ENCODE measurements at places on chromosomes 13 and 19.

GRCh38 chr19:16942583-16942982, 53.8 kb downstream of the F2RL3 start:
- DNase-seq = no peak

DNA sequence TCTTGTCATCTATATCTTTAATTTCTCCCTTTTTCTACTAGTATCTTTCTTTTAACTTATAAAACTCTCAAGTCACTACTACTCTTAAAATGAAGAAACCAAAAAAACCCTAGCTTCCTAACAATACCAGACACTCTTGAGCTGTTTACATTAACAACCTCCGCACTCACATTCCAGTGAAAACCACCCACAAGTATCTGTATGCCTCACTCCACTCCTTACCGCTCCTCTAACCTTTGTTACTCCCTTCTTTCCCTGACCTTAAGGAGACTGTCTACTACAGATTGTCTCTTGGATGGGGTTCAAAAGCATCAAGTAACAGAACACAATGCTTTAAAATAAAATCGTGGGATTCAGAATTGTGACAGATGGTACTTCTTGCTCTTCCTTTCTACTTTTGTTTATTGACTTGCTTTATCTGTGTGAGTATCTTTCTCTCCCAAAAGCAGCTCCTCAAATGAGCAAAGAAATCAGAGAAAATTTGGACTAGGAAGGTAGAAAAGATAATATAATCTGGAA, 110.0 kb upstream of the FBXL3 start:
- DNase-seq = no peak

- no peak for DNase-seq
These were observed 1550.9 kb downstream of the PCDH9 start for GRCh38 chr13:65679240-65679639.

DNA sequence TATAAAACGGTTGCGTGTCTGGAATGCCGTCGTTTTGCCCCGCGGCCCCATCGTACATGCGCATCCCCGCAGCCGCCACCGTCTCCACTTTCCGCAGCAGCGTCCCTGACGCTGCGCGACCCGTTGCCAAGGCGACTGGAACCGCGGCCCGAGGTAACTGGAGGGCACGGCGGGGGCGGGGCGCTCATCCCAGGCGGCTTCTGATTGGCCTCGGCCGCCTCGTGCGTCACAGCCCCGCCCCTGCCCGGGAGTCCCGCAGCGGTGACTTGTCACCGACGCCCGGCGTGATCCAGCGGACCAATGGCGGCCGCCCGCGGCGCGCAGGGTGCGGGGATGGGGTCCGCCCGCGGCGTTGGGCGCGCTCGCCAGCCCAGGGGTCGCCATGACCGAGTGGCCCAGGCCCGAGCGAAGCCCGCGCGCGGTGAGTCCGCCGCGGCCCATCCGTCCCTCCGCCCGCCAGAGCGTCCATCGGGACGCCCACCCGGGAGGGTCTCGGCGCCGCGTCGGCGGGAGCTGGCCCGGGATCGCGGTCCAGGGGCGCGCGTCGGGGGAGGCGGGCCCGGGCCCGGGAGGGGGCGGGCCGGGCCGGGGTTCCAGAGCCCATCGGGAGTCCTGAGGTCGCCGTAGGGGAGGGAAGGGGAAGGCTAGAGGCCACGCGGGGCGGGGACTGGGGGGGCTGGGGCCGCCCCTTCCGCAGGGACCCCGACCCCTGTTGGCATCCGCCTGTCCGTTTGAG, at the start of gene ZSCAN1:
Gene ZSCAN1, plus strand, starts transcription at position 285 of the 736 bp plus-strand sequence. CDS start 3,812 bp downstream, outside the sequence.
- peak; percentile 97 for DNase-seq

GRCh38 chr19:43755256-43755801, 567 bp upstream of the SMG9 start:
- peak; percentile 87 for DNase-seq

- DNase-seq = no peak
These were observed 2.8 kb downstream of the JSRP1 start for GRCh38 chr19:2253106-2254063.

DNA sequence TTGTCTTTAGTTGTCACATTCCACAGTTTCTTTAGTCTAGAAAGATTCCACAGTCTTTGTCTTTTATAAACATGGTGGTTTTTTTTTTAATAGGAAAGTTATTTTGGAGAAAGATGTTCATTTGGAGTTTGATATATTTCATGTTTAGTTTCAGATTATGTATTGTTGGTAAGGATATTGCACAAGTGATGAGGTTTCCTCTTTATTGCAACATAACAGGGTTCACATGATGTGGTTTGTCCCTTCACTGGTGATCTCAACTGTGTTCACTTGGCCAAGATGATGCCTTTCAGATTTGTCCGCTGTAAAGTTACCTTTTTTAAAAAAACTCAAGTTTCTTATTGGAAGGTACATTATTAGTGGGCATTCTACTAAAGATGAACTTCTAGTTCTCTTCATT, 3.2 kb downstream of the ZNF230 start:
- no peak for DNase-seq

DNA sequence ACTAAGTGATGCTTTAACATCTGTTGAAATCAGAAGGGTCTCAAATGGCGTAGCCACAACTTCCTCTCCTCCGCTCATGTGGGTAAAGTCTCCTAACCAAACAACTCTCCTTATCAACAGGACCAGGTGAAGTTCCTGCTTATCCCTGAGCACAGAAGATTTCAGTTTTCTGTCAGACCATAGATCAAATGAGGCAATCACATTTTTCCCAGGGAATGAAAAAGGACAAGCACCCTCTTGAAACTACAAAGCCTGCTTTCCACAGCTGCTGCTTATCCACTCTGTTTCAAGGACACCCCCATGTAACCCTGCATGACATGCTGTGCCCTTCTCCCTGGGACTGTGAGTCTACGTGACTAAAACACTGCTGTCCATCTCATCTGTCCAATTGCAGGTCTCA, 788.3 kb upstream of the SLITRK5 start:
- DNase-seq = no peak

- no peak for DNase-seq
These were observed 703 bp upstream of the TPM4 start for GRCh38 chr19:16075430-16076153.

DNA sequence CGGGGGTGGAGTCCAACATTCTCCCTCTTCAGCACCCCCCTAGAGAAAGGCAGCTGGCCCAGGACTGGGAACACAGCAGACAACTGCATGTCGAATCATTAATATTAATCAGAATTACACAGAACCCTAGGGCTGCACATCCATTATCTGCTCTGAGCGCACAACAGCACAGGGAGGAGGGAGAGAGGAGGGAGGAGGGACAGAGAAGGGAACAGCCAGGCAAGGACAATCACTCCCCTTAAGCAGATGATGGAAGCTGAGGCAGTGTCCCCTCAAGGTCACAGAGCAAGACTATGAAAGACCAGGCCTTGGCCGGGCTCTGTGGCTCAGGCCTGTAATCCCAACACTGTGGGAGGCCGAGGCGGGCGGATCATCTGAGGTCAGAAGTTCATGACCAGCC, 25.7 kb downstream of the TLE6 start:
- no peak for DNase-seq

- peak; percentile 96 for DNase-seq
These were observed 672 bp upstream of the IRF2BP1 start for GRCh38 chr19:45886427-45887199.

- DNase-seq = no peak
These were observed 116.4 kb downstream of the STK24 start for GRCh38 chr13:98460516-98460915.

- DNase-seq = no peak
These were observed 69.7 kb upstream of the SLC15A1 start for GRCh38 chr13:98822225-98822606.

DNA sequence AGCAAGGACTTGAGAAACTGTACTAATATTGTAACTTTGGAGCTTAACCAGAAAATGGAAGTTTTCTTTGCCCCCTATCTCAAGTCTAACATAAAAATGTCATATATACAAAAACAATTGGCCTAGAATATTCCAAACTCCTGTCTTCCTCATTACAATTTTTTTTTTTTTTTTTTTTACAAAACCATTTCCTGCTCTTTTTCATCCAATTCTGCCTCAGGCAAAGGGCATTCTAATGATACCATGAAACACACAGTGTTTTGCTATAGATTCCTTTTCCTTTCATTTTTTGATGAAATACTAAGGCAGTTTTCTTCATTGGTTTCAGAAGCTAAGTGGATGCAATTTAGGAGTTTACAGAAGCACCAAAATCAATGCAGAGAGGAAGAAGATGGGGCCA, 119.7 kb downstream of the LHFPL6 start:
- no peak for DNase-seq

DNA sequence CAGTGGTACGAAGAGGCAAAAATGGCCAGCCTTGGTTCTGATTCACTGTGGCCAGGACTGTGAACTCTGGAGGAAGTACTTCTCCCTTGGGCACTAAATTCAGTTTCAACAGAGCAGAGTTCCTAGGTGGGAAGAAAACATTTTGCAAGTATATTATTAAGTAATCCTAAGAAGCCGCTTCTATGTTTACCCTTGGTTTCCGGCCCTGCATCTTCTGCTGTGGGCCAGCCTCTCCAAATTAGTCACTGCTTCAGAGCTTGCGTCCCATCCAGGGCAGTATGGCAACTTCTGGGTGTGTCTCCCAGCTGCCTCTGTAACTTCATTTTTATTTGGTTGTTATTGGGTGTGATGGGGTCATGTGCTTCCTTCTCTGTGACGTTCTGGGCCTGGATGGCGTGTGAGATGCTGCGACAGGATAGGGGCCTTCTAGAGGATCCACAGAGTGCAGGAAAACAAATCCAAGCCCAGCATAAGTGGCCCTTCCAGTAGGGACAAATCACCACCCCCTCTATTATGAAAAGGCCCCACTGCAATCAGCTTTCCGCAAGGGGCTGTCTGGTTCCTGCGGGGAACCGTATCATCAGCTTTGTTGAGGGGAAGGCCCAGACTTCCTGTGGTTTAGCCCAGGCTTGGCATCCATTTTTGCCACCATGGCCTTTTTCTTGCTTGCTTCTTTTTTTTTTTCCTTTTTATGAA, 55.1 kb upstream of the C1QTNF9 start:
- no peak for DNase-seq

- no peak for DNase-seq
These were observed 82.1 kb downstream of the WDFY2 start for GRCh38 chr13:51666374-51666773.

GRCh38 chr19:22609630-22610029, 24.5 kb upstream of the ZNF492 start:
- no peak for DNase-seq

DNA sequence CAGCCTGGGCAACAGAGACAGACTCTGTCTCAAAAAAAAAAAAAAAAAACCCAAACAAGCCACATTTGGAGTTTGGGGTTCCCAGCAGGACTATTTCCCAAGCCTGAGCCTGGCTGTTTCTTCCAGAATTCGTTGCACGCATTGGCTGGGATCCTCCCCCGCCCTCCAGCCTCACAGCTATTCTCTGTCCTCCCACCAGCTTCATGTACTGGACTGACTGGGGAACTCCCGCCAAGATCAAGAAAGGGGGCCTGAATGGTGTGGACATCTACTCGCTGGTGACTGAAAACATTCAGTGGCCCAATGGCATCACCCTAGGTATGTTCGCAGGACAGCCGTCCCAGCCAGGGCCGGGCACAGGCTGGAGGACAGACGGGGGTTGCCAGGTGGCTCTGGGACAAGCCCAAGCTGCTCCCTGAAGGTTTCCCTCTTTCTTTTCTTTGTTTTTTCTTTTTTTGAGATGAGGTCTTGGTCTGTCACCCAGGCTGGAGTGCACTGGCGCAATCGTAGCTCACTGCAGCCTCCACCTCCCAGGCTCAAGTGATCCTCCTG, 26.7 kb downstream of the LDLR start:
- no peak for DNase-seq

- no peak for DNase-seq
These were observed 773.4 kb upstream of the SLITRK1 start for GRCh38 chr13:84655677-84656076.

GRCh38 chr19:34135054-34135800, 37.1 kb upstream of the LSM14A start:
- no peak for DNase-seq

DNA sequence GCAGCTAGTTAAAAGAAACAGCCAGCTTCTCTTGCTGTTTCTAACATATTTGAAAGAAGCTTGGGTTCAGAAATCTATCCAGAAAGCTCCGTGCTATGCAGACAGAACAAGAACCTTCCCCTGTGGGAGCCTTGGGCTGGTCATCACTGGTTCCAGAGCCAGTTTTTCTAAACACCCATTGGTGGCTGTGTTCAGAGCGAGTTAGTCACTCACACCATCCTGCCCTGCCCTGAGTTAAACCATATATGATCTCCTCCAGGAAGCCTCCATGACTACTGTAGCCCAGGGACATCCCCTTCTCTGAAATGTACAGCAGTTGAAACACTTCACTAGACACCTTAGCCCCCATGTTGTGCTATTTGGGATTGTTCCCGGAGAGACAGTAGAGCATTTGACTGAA, 200.8 kb upstream of the SGCG start:
- DNase-seq = no peak

DNA sequence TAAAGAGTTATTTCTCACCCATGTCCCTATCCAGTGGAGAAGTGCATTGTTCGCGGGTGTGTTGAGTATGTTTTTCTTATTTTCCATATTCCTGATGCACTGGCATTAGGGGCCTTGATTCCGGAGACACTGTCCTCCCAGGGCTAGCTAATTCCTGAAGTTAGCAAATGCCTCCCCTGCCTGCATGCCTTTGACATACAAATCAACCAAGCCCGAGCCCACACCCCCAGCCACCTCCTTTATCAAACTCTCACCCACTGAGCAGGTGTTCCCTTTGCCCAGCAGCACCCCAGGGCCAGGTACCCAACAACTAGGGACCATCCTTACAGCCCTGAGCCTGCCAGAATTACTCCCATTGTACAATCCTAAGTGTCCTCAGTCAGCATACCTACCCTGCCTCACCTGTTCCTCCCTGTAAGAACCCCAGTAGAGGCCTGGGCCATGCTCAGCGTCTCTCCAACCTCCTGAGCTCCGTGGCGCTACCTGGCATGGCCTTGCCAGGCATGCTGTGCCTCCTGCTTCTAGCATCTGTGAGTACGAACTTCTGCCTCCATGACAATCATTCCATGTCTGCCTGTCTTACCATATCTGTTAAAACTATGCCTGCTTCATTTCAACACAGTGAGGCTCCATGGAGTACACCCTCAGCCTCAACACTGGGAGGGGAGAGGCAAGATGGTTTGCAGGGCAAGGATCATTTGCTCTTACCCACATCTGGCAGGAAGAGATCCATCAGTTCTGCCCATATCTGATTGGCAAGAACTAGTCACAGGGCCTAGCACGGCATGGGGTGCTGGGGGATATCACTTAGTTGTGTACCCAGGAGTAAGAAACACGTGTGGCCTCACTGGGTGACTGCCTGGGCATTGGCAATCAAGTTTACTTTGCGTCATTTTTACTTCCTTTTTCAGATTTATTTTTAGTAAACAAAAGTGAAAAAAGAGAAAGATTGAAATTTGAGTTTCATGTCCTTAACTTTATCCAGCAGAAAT, 203.9 kb downstream of the SHISA2 start:
- DNase-seq = no peak
